ENCODE measurements at places on chromosomes 16 and 17. TPM values are rescaled to one million over a fixed set of nuclear protein-coding genes. Genes with fewer than 3 reads are reported as not detected.

GRCh38 chr16:3475604-3476375 lies 19.5 kb downstream of the C16orf90 start:
- DNase-seq: no peak

- DNase-seq: no peak
These were observed 468.0 kb downstream of the TOX3 start for GRCh38 chr16:52078716-52079655.

DNA sequence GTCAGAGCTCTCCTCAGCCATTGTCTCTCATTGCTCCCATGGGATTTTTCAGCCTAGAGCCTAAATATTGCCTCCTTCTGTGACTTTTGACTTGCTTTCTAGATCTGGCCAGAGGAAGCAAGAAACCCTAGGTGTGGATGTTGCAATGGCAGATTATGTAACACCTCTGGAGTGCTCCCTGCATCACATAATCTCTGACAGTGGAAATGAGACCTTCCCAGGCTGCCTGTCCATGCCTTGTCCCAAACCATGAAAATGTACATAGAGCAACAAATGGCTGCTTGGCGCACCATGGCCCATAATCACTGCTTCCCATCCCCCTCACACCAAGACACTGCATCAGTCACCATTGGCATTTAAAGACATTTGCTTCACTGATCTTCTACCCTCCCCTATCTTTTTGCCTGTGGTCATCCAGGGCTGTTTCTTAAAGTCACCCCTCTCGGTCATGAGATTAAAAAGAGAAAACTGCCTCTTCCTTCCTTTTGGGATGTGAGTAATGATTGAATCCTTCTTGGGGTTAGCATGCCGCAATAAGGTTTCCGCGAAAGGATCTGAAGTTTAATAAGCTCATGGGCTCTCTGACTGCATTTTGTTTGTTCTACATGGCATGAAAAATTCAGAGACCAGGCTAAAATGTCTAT lies 34.2 kb upstream of the CCL2 start:
- DNase-seq: no peak

DNA sequence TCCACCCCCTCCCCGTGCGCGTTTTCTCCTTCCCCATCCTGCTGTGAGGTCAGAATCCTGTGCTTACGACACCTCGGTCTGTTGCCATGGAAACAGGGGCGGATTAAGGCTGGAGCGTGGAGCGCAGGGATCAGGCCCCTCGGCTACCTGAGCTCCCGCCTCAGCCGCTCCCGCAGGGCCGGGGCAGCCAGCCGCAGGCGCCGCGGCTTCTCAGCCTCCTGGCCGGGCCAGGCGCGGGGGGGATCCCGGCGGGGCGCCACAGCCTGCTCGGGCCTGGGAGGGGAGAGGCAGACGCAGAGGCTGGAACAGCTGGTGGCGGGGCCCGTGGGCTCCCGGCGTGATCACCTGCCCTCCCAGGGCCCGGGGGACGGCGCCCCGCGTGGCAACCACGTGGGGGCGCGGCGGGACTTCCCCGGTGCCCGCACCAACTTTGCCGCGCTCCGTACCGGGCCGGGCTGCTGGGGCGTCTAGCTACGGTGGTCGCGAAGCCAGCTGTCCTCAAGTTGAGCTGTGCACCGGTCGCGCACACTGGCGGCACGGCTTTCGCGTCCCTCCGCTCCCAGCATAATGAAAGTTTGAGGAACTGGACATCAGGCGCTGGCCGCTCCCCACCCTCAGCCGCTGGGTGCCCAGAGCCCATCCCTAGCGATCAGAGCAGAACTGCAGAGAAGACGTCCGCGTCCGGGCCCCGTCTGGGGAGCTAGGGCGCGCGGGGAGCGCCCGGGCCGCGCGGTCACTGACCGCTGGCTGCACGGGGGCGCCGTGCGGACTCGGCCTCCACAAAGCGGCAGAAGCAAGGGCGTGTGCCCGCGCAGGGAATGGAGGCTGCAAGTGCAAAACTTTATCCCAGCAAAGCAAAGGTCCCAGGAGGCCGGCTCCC lies 1.2 kb downstream of the RTN4RL1 start:
- peak; percentile 60 for DNase-seq

DNA sequence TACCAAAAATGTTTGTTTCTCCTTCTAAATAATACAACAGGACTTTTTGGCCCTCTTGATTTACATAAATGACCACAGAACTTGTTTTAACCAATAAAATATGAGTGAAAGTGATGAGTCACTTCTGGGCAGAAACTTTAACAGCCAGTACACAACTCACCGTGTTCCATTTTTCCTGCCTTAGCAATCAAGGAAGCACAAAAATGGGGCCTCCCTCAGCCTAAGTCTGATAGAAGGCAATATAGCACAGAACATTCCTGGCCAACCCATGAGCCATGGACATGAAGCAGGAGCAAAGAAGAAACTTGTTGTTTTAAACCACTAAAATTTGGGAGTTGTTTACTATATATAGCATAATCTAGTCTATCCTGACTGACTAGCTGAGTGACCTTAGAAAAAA lies 61.1 kb upstream of the MTMR4 start:
- DNase-seq: peak; percentile 78

DNA sequence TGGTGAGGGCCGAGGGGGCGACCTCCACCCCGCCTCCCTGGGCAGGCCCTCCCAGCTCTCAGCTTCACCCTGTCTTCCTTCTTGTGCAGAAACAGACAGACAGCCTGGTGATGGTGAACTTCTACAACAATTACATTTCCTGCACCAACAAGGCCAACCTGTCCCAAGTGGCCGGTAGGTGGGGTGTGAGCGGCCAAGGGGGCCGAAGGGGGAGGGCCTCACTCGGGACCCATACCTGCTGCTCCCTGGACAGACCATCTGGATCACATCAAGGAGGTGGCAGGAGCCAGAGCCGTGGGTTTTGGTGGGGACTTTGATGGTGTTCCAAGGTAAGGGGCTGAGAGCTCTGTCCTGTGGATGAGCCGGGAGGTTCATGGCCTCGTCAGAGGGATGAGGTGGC lies 20.1 kb downstream of the CHMP1A start:
- DNase-seq: no peak

DNA sequence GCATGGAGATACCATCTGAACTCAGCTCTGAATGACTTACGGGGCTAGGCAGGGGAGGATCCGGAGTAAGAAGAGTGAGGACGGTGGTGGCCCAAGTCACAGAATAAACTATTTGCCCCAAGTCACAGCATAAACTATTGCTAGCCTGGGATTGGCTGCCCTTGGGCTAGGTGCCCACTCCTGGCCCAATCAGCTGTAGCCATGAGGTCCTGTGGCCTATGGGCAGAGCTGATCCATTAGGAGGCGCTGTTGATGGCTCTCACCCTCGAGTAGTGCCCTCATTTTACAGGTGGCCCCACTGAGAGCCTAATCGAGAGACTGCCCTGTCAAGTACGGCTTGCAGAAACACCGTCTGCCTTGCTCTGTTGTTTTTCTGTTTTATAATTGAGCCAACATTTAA lies 62.3 kb upstream of the ZNF423 start:
- DNase-seq: no peak

- peak; percentile 98 for DNase-seq
These were observed 8.1 kb upstream of the EFCAB13 start for GRCh38 chr17:47315451-47316266.

DNA sequence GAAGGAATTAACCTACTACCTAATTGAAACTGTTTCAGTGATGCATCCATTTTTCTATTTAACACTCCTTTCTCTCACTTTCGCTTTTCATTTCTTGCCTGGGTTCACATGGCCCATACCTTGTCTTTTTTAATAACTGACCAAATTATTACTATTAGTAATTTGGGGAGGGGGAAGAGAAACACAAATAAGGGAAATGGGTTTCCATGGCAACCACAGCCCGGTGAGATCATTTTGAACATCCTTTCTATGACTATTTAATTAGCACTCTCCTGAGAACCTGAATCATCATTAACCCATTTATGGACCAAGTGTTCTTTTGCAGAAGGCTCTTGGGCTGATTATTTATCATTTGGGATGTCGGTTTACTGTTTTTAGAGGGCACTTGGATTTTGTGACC lies 628.2 kb upstream of the SALL1 start:
- DNase-seq: no peak

DNA sequence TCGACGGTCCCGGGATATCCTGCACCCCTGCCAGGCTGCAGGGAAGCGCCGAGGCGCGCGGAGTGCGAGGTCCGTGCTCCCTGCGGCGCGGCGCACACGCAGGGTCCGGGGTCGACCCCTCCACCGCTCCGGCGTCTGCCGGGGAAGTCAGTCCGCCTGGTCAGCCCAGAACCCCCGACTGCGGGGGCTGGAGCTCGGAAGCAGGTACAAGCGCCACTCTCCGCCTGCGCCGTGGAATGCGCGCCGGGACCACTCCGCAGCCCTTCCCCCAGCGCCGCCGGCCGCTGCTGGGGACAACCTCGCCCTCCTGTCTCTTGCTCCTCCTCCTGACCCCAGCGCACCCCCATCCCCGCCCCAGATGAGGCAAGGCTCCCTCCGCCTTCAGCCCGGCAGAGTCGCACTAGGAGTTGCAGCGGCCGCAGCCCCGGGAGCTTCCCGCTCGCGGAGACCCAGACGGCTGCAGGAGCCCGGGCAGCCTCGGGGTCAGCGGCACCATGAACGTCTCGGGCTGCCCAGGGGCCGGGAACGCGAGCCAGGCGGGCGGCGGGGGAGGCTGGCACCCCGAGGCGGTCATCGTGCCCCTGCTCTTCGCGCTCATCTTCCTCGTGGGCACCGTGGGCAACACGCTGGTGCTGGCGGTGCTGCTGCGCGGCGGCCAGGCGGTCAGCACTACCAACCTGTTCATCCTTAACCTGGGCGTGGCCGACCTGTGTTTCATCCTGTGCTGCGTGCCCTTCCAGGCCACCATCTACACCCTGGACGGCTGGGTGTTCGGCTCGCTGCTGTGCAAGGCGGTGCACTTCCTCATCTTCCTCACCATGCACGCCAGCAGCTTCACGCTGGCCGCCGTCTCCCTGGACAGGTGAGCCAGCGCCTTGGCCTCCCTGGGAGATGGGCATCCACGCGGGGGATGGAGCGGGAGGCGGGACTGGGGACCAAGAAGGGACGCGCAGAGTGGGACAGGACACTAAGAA lies at the start of gene GALR2:
Gene GALR2 (plus strand): TSS at position 392 of the 974 bp plus-strand sequence. CDS start 103 bp downstream, at position 495.
- DNase-seq: no peak

DNA sequence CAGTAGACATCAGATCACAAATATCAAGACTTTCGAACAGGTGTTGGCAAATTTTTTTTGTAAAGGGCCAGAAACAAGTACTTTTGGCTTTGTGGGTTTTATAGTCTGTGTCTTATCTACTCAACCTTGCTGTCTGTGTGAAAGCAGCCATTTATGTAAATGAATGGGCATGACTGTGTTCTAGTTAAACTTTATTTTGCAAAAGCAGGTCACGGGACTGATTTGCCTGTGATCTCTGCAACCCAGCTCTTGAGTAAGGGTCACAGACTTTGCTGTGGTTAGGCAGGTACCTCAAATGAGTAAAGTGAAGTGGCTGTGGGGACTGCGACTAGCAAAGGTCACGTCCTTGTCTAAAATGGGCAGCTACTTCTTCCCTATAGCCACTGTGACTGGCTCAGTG lies 136.5 kb downstream of the FTO start:
- DNase-seq: no peak

- no peak for DNase-seq
These were observed 56.9 kb downstream of the RMI2 start for GRCh38 chr16:11402051-11402744.

- no peak for DNase-seq
These were observed 354.3 kb downstream of the CPPED1 start for GRCh38 chr16:12449374-12449773.

DNA sequence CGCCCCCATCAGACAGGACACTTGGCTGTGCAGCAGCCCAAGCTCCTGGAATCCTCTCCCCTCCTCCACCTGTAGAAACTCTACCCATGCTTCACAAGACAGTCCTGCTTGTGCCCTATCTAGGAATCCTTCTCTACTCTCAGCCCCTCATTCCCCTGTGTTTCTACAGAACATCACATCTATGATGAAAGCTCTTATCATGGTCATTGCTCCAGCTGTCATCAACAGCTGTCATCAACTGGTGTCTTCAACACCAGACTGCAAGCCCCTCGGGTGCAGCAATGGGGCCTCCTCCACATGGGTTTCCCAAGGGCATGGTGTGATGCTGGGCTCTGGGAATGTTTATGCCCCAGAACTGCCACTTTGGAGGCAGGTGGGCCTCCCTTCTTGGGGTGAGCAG lies 21.1 kb upstream of the CDRT4 start:
- DNase-seq: no peak

DNA sequence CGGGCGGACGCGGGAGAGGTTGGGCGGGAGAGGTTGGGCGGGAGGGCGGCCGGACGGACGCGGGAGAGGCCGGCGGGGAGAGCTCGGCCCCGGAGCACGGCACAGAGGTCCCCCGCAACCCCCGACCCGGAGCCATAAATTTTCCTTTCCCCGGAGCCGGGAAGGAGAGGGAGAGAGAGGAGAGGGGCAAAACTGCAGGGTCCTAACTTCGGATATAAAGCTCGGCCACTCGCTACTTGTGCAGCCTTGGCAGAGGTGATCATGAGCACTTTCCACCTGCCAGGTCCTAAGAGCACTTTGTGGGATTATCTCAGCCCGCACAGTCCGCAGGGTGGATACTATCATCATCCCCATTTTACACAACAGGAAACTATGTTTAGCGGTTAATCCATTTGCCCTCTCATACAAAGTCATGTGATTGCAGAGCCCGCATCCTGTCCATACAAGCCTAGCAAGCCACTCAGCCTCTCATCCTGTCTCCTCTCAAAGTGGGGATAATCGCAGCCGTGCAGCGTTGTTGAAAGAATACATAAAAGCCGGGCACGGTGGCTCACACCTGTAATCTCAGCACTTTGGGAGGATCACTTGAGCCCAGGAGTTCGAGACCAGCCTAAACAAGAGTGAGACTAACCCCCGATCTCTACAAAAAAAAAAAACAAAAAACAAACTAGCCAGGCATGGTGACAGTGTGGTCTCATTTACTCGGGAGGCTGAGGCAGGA lies 780 bp upstream of the DCAKD start:
- DNase-seq: peak; percentile 20

- peak; percentile 79 for DNase-seq
These were observed 8.6 kb downstream of the HIC1 start for GRCh38 chr17:2063261-2064146.

GRCh38 chr17:73705594-73705993 lies 61.3 kb upstream of the SDK2 start:
- DNase-seq: peak; percentile 52

DNA sequence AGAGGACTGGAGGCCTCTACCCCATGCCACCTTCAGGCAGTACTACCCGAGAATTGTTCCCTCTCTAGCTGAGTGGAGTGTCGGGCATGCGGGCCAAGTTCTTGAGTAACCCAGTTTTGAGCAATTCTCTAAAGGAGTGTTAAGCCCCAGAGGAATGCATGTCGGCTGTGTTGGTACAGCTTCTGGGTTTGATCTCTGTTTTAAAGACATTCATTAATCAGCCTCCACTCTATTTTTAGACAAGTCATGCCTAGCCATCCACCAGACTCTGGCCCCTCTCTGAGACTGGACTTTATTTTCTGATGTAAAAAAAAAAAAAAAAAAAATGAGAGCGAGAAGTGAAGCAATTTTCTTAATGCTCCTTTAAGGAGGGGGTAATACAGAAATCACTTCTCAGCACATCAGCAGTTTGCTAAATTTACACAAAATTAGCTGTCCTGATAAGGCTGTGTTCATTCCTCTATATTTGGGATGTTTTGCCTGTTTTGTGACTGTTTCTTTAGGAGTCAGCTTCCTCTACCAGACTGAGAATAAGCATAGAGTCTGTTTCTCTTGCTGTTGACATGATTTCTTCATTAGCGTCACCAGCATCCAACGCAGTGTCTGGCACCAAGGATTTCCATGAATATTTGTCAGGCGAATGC lies 88.7 kb downstream of the AXIN2 start:
- DNase-seq: peak; percentile 53

Gene CRISPLD2
- 37.0 TPM for total RNA-seq

Gene TBC1D3I
- total RNA-seq: 0.51 TPM

Gene MYO15A
- total RNA-seq: 0.77 TPM

Gene SDR42E2
- not detected for total RNA-seq

Gene CDC6
- 1.3 TPM for total RNA-seq

Gene SRL
- under 0.01 TPM for total RNA-seq

Gene LYZL6
- total RNA-seq: not detected

Gene TP53TG3
- not detected for total RNA-seq
